Large intestine (tissue), 12 donors: ENCODE measurements at places on chromosomes 6 and 20.
A peak's percentile ranks its signal among the peaks of the same experiment; 100 is the strongest.

DNA sequence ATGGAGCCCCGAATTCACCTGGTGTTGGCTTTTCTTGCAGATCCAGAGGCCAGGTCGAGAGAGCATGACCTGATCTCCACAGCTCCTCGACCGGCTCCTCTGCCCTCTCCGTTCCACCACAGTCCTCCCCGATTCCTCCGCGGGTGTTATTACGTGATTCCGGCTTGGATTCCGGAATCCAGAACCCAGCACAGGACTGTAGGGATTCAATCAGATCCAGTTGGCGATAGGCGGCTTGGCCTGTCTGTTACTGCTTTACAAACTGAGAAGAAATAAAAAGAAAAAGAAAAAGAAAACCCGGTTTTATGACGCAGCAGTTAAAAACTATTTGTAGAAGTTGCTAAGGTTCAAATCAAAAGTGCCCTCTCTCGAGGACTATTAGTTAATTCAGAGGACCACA lies 222.7 kb downstream of the EYA2 start:
- DNase-seq, result no peak

- DNase-seq, result no peak
These were observed 9.5 kb downstream of the PHACTR3 start for GRCh38 chr20:59613861-59614260.

DNA sequence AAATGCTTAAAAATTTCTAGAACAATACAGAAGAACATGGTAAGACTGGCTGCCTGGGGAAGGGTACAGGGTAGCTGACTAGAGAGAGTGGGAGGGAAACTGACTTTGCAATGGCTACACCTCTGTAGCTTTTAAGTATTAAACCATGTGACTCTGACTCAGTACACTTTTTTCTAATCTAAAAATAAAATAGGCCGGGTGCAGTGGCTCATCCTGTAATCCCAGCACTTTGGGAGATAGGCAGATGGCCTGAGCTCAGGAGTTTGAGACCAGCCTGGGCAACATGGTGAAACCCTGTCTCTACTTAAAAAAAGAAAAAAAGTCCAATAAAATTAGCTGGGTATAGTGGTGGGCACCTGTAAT lies 18.5 kb downstream of the ATP9A start:
- no peak for DNase-seq

GRCh38 chr6:45715508-45715803 lies 300.2 kb downstream of the CLIC5 start:
- no peak for DNase-seq

GRCh38 chr6:116975600-116975999 lies 98.6 kb downstream of the RFX6 start:
- DNase-seq, result no peak

- DNase-seq, result no peak
These were observed 104.8 kb downstream of the CDH26 start for GRCh38 chr20:60063048-60063451.

DNA sequence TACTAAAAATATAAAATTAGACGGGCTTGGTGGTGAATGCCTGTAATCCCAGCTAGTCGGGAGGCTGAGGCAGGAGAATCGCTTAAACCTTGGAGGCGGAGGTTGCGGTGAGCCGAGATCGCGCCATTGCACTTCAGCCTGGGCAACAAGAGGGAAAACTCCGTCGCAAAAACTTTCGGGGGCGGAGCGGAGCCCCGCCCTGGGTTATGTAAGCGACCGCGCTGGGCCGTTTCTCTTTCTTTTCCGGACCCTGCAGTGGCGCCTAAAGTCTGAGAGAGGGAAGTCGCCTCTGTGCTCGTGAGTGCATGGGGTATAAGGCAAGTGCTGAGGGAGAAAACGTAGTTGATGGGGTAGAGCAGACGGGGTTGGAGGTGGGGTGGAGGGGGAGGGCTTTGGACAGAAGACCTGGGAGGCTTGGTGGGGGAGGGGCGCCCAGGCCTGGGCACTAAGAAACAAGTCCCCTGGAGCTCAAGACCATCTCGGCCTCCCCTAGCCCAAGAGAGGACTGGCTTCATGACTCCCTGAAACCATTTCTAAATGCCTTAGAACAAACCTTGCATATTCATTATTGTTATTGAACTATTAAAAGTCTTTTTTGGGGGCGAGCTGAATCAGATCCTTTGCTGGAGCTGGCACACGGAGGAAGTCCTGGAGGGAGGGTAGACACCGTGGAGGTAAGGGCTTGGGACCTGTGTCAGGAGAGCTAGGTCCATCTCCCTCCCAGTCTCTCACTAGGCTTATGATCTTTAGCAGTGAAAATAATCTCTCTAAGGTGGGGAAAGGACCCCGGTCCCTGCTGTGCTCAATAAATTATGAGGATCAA lies 2.7 kb upstream of the MICA start:
- DNase-seq, result peak; percentile 49

DNA sequence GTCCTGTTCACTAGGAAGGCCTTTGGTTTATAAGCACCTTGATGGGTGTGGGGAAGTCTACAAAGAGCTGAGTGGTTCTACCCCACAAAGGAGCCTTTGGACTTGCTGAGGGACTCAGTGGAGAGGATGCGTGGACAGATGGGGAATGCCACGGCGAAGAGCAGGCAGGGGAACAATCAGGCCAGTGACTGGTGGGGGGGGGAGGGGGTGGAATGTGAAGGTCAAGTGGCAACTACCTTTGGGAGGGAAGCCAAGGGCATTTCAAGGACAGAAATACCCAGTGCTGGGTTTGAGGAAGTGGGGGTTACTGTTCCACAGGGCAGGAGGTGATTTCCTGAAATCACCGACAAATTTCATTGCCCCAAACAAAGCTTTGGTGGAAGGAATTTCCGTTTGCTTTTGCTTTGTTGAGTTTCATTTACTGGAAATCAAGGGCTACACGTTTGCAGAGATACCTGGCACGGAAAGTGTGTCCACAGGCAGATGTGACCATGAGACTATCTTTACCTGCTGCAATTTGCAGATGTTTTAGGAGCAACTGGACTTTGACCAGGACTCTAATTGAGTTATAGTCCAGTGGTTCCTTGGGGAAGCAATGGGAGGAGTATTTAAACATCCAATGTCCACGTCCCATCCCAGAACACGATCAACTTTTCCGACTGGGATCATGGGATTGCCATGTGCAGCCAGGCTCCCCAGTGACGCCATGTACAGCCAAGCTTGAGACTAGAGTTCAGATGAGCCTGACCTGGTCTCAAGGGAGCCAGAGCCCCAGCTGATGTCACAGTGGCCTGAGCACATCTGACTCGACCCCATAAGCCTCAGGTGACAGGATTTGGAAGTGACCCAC lies 8.0 kb downstream of the CST3 start:
- peak; percentile 40 for DNase-seq

DNA sequence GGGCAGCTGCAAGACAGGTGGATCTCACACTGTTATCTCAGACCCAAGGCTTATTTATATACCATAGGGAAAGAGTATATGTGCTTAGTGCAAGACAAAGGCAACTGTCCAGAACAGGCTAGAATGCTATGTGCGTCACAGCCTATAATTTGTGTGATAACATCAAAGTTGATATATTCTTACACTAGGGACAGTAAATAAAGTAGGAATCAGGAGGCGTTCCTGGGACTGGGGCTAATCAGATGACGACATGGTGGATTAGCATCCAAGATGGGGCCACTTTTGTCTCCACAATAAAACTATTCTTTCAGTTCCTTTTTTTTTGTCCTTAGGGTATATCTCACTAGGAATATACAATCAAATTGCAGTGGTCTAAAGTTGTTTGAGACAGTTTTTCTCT lies 54.9 kb upstream of the IER3 start:
- DNase-seq, result no peak
